ENCODE measurements at places on chromosomes 6 and 20. TPM values are rescaled to one million over a fixed set of nuclear protein-coding genes. Genes with fewer than 3 reads are reported as not detected.

TNNC2 gene
- 0.81 TPM for polyA plus RNA-seq

CLPSL2 gene
- polyA plus RNA-seq: not detected

HLA-DMB gene
- not detected for polyA plus RNA-seq

SLC32A1 gene
- polyA plus RNA-seq: not detected

TAF4 gene
- polyA plus RNA-seq: 1.2 TPM

SIRPB2 gene
- not detected for polyA plus RNA-seq

WFDC13 gene
- not detected for polyA plus RNA-seq

ELMO2 gene
- polyA plus RNA-seq: 46.8 TPM

EMILIN3 gene
- polyA plus RNA-seq: 0.27 TPM

All from BJ (cell line).